ENCODE measurements at places on chromosomes 2 and 18.

DNA sequence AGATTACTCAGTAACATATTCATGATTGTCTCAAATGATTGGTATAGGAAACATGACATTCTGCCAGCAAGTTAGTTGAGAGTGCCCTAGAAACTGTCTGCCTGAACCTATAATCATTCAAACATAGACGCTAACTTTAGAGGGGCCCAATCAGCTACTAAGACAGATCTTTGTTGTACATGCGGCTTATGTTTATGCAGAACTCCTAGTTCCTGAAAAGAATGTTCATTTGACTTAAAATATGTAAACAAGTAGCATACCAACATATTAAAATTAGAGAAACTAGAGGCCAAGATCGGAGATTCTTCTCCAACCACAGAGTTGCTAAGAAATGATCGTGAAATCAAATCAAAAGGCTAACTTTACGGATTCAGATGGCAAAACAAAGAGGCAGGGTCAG, 4.2 kb upstream of the METAP1D start:
- no peaks in the 10 kb centered on the region for H3K36me3 ChIP-seq
- peaks cover 20% of the 10 kb centered on the region for H3K27me3 ChIP-seq
- H3K4me1 ChIP-seq: peaks cover 6% of the 10 kb centered on the region
- no peak overlapping the region for H3K27ac ChIP-seq
- DNase-seq: no peak
- no peak overlapping the region for H3K4me3 ChIP-seq

DNA sequence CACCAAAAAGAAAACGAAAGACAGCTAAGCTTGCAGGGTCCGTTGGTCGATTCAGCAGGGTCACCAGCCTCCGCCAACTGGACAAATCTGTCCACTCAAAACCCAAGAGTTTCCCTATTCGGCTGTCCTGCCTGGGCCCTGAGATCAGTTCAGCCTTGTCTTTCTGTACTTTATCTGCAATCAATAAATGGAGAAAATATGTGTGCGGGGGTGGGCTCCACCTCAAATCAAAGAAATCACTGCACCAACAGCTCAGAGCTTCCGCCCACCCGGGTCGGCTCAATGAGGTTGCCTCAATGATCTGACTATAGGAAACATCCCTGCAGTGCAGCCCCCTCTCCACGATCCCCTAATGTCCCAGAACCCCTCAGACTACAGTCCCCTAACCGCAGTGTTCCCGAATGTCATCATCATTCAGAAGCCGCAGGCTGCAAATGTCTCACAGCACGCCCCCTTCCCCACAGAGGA, 447 bp downstream of the GGCX start:
- peak; percentile 51 for DNase-seq
- H3K4me1 ChIP-seq: peaks cover 34% of the 10 kb centered on the region
- peak overlapping the region; percentile 82 for H3K4me3 ChIP-seq
- H3K36me3 ChIP-seq: peaks cover 28% of the 10 kb centered on the region

GRCh38 chr2:144333143-144333555, 186.8 kb downstream of the ZEB2 start:
- H3K27me3 ChIP-seq: no peaks in the 10 kb centered on the region
- peak overlapping the region; percentile 87 for H3K27ac ChIP-seq
- H3K4me3 ChIP-seq: peak overlapping the region; percentile 82
- DNase-seq: no peak

DNA sequence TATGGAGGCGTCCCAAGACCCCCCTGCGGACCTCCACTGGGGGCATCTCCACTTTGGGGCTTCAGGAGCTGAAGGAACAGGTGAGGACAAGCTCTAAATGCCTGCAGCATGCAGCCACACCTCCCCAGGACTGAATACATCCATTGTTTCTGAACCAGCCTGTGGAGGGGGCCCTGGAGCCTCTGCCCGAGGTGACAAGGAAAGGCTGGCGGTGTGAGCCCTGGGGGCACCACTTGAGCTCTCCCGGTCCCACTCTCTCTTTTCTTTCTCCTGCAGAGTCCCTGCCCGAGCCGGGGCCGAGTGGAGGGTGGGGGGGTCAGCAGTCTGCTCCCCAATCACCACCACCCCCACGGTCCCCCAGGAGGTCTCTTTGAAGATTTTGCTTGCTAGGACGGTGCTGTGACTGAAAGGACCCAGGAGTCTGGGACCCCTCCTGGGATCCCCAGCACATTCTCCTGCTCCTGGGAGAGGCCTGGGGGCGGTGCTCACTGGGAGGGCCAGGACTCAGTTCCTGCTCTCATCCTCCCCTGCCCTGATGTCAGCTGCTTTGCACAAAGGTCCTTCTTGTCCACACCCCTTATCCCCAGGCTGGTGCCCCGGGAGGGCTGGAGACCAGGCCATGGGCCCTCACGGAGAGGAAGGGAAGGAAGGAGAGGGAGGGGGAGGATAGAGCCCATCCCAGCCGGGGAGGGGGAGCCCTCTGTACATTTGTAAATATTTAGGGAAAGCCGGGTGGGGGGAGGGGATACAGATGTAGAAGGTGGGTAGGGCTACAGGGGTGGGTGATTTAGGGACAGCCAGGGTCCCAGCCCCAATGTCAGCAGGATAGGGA, 5.7 kb downstream of the CHPF start:
- peaks cover 15% of the 10 kb centered on the region for H3K27me3 ChIP-seq
- peaks cover 32% of the 10 kb centered on the region for H3K36me3 ChIP-seq
- peaks cover 16% of the 10 kb centered on the region for H3K4me1 ChIP-seq

GRCh38 chr2:24297663-24298062, 62.7 kb downstream of the ITSN2 start:
- H3K4me3 ChIP-seq: no peak overlapping the region
- no peaks in the 10 kb centered on the region for H3K27me3 ChIP-seq
- H3K4me1 ChIP-seq: no peaks in the 10 kb centered on the region
- peaks cover 99% of the 10 kb centered on the region for H3K36me3 ChIP-seq

Data from lower lobe of right lung (tissue), 2 donors.